NCI-H1694 (cell line): ENCODE measurements at places on chromosomes 6 and 20.

GRCh38 chr6:99980741-99981140, 13.3 kb downstream of the MCHR2 start:
- DNase-seq: no peak

DNA sequence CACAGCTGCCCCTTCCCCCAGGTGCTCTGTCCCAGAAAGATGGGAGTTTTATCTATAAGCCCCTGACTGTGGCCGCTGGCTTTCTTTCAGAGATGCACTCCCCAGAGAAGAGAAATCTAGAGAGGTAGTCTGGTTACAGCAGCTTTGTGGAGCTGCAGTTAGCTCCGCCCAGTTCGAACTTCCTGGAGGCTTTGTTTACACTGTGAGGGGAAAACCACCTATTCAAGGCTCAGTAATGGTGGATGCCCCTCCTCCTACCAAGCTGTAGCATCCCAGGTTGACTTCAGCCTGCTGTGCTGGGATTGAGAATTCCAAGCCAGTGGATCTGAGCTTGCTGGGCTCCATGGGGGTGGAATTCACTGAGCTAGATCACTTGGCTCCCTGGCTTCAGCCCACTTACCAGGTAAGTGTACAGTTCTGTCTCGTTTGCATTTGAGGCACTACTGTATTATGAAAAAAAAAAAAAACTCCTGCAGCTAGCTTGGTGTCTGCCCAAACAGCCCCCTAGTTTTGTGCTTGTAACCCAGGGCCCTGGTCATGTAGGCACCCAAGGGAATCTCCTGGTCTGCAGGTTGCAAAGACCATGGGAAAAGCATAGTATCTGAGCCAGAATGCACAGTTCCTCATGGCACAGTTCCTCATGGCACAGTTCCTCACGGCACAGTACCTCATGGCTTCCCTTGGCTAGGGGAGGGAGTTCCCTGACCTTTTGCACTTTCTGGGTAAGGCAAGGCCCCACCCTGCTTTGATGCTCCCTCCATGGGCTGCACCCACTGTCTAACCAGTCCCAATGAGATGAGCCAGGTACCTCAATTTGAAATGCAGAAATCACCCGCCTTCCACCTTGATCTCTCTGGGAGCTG, 275.0 kb downstream of the CENPW start:
- DNase-seq: no peak

GRCh38 chr20:34618676-34619075, 58.2 kb downstream of the PIGU start:
- DNase-seq: no peak

DNA sequence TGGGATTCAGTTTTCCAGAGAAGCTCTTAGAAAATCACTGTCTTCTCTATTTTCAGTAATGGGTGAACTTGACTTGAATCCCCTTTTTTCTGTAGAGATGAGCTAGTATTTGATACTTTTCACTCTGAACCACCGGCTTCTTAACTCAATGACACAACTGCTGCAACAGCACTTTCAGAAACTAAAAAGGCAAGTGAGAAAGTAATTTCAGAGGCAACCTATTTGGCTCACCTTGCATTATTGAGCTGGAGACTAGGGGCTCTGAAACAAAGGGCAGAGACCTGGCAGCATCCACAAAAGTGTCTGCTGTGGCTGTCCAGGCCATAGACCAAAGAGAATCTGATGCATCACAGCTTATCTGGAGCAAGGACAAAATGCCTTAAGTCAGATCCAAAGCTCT, 289.8 kb upstream of the IRAK1BP1 start:
- DNase-seq: no peak

- DNase-seq: no peak
These were observed 197.5 kb upstream of the CEP162 start for GRCh38 chr6:84424956-84425355.

GRCh38 chr6:78192057-78192456, 539.2 kb downstream of the MEI4 start:
- no peak for DNase-seq

DNA sequence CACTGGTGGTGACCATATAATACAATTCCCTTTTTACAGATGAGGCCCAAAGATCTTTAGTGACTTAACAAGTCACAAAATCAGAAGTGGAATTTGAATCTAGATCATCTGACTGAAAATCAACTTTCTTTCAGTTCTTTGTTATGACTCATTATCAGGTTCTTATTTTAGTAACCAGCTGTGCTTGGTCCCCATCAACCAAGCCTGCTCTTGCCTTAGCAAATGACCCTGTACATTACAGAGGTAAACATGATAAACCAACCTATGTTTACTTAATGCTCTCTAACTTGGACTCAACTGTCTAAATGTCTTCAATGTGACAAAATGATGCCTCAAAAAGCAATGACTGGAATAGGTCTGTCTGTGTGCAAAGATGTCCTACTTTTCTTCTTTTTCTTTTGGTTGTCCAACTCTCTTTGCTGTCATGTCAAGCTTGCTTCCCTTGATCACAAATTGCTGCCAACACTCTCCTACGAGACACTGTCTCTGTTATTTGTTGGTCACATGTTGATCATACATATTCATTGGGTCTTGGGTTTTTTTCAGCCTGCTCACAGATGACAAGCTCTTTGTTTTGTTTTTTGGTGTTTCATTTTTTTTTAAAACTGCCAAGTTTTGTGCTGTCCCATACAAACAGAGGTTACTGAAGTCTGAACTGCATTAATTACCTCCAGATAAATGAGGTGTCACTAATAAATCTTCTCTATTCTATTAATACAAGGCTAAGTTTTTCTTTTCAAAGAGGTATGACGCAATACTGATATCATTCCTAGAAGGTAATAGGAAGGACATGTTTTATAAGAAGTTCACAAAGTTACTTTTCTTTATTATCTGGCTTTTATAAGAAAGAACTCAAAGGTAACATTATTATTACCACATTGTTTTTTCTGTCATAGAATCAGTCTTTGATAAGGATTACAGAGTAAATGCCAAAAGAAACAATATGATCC, 62.2 kb upstream of the PLN start:
- no peak for DNase-seq

DNA sequence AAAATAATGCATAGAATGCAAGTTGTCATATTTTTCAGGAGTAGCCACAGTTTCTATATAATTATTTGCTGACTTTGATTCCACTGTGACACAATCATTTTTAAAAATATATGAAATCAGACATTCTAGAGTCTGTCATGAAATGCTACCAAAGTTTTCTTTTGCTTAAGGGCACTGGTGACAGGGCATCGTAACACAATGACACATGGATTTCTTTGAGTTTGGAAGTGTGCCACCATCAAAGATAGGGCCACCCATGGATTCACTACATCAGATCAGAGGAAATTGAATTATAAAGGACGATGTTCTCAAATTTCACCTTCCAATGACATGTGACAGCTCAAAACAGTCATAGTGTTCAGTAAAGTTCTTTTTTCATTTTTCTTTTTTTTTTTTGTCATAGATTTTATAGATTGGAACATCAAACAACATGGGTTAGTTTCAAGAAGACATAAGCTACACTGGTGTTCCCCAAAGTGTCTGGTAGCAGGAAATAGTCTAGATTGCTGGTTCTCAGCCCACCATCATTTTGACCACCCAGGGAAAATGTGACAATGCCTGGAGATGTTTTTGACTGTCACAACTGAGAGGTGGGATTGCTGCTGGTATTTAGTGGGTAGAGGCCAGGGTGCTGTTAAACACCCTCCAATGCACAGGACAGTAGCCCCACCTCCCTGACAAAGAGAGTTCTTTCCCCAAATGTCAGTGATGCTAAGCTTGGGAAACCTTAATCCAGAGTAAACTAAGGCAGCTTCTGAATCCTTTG, 123.8 kb upstream of the DOK5 start:
- DNase-seq: no peak

DNA sequence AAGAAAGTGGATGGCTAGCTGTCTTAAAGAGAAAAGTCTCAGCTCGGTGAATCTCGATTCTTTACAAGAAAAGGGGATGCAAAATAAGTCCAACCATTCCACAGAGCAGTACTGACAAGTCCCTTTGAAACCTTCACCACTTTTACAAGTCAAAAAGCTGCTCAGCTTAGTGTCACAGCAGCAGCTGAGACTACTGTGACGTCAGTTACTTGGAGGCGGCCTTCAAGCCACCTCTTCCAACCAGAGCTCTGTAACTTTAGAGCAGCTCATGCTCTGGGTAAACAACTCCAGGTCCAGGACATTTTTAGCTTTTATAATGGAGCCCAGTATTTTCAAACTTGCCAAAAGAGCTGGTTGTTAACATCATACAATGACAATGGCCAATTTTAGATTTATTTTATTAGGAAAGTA, at the start of gene KIAA0408:
Gene KIAA0408, minus strand, starts transcription at position 159 of the 411 bp plus-strand sequence. CDS start 5,408 bp downstream, outside the sequence.
- DNase-seq: no peak

- no peak for DNase-seq
These were observed 552.3 kb upstream of the JARID2 start for GRCh38 chr6:14693301-14694192.

GRCh38 chr6:107737397-107737793, 86.7 kb downstream of the SCML4 start:
- DNase-seq: no peak

DNA sequence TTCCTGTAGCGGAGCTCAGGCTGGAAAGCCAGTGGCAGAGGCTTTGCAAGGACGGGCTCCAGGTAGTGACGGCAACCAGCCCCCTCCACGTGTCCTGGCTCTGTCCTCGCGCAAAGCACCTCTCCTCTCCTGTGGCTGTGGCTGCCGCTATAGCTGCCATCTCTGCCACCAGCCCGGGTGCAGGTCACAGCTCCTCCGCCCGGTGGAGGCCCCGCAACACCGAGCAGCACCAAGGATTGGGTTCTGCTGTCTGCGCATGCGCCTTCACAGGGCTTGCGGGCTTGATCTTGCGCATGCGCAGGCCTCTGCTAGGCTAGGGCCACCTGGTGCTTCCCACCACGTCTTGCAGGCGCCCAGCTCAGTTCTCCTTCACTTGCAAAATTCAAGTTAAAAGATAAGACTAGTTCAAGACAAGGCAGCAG, 625.4 kb downstream of the QKI start:
- no peak for DNase-seq

DNA sequence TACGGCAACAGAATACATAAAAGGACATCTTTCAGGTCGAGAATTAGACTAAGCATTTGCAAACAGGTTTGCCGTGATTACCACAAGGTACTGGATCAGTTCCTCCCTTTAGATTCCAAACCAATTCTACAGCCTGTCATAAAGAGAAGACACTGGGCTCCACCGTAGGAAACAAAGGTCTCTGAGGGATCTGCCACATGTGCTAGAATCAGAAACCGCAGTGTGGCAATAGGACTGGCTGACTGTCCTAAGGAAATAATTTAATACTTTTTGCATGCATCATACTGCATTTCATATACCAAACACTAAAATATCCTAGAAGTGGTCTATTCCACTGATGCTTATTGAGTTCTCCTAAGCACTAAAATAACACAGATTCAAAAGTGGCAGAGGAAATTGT, 59.2 kb downstream of the POPDC3 start:
- DNase-seq: no peak

DNA sequence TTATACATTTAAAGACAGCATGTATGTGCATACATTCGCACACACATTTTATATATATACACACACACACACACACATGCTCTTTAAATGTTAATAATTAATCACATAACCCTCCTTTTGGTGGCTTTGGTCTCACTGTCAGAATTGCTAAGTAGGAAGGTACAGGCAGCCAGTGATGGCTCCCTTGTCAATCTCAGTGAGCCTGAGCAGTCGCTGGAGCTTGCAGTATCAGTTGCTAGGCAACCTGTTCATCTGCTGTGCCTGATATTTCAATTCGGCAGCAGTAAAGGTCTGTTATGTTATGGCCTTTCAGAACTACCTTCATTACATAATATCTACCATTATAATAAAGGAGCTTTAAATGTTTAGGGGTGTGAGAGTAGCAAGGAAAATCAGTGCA, 374.3 kb downstream of the LMBRD1 start:
- DNase-seq: peak; percentile 81

- DNase-seq: no peak
These were observed 89.3 kb downstream of the CAP2 start for GRCh38 chr6:17482711-17483110.

DNA sequence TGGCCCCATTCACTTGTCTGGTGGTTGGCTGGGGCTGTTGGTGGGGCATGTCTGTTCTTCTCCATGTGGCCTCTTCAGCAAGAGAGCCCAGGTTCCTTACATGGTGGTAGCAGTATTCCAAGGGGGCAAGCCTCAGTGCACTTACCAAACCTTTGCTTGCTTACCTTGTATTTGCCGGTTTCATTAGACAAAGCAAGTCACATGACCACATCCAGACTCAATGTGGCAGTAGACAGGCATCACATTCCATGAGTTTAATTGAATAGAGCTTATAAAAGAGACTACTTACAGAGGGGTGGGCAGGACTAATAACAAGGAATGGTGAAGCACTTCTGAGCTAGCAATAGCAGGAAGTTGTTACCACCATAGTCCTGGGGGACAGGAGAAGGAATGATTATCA, 78.6 kb downstream of the SNAP25 start:
- no peak for DNase-seq

- DNase-seq: no peak
These were observed 111.6 kb upstream of the EYA4 start for GRCh38 chr6:133129556-133129955.

DNA sequence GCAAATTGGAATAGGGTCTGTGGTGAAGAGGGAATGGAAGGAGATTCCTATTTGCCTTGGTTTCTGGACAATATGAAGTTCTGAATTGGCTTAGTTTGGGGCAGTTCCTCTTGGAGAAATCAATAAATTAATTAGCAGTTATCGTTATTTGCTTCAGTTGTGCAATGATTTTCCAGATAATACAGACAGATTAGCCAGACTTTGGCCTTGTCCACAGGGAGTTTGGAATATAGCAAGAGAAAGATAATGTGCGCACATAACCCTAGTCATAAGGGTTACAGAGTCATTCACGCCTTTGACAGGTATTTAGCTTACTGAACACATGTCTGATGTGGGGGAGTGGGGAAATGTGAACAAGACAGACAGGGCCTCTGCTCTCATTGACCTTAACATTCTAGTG, 1.3 kb downstream of the ATRN start:
- DNase-seq: no peak
